Activated CD4-positive, alpha-beta T cell treated with anti-CD3 and anti-CD28 coated beads, Interleukin-10, Interleukin-2, amounts not matched to agents 100 ng/mL and 50 ng/mL, durations not matched to agents 16 hours and 8 hours (primary cell): ENCODE measurements at places on chromosomes 6 and 20.
A peak's percentile ranks its signal among the peaks of the same experiment; 100 is the strongest.

- no peak for DNase-seq
Observed at GRCh38 chr6:145502416-145502815, 232.9 kb downstream of the EPM2A start.

DNA sequence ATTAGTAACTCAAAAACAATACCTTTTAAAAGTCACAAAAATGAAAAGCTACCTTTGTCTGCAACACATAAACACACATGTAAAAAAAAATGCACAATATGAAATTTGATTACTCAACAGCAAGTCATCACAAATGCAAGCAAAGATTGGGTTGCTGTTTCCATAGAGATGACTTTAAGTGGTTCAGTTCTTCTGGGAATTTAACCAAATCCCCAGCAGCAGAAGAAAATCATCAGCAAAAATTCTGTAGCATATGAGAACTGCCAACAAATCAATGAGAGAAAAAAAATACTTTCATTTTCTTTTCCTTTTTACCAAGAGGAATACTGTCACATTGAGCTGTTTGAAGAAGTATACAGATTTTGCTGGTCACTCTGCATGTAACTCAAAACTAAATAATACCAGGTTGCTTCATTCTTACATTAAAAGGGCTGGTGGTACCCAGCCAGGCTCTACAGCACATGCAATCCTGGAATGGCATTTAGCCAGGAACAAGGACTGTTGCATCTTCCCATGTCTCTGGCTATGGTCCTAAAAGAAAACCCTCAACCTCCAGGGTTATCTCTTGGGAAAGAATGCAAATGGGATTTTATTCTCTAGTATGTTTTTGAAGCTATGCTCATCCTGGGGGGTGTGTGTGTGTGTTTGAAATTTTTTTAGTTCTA, 158.3 kb downstream of the OPRM1 start:
- DNase-seq, result peak; percentile 2

DNA sequence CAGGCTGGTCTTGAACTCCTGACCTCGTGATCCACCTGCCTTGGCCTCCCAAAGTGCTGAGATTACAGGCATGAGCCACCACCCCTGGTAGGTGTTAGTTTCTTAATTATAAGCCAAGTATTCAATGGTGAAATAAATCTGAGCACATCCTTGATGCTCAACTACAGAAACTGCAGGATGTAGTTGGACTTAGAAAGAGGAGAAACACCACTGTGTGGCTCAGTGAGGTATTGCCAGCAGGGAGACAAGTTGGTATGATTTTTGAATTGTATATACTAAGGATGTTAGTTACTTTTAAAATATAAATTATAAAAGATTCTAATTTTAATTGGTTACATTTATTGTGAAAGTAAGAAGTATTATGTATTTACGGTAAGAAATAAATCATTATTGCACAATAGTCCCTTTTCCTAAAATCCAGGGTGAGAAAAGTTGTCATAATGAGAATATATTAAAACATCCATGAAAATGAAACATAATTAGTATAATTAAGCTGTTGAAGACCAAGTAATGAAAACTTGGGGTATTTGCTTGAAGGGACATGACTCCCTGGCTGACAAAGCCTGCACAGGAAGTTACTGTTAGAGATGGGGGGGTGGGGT, 17.6 kb downstream of the SLC18B1 start:
- DNase-seq, result peak; percentile 39

- no peak for DNase-seq
Observed at GRCh38 chr6:41578217-41579087, 32.3 kb downstream of the FOXP4 start.
